ENCODE measurements at places on chromosomes 1 and 21.

DNA sequence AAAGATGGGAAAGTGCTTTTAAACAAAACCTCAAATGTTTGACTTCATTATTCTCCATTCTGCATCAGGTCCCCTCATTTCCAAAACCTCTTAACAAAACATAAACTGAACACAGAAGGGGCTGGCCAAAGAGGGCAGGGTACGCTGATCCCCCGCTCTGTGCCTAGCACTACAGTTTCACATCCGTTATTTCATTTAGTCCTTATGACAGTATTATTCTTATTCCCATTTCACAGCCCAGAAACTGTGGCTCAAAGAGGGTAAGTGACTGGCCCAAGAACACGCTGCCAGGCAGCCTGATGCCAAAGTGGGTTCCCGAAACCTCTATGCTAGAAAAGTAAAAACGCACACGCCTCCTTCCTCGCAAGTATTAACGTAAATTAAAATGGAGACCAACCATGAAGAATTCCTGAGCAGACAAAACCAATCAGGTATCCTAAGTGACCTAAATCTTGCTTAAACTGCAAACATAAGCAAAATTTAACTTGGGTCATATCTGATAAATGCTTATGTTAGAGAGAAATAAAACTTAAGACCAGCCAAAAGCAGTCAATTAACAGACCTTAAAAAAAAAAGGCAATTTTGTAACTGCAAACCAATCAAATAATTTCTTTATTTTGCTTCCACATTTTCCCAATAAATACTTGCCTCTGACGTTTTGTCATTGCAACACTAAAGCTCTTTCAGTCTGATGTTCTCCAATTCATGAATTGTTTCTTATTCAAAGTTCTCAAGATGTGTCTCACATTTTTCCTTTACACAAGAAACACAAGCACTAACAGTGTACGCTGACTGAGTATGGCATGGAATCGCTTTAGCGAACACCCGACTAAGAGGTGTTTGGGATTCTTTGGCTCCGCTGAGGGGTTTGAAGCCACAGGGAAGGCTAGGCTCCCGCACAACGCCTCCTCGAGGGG is 653 bp downstream of the CASP9 start:
- no peak for DNase-seq

- DNase-seq = no peak
Observed at GRCh38 chr1:64231654-64232053, 28.2 kb downstream of the UBE2U start.

GRCh38 chr1:201649761-201650622 is 111.1 kb downstream of the NAV1 start:
- DNase-seq = no peak

DNA sequence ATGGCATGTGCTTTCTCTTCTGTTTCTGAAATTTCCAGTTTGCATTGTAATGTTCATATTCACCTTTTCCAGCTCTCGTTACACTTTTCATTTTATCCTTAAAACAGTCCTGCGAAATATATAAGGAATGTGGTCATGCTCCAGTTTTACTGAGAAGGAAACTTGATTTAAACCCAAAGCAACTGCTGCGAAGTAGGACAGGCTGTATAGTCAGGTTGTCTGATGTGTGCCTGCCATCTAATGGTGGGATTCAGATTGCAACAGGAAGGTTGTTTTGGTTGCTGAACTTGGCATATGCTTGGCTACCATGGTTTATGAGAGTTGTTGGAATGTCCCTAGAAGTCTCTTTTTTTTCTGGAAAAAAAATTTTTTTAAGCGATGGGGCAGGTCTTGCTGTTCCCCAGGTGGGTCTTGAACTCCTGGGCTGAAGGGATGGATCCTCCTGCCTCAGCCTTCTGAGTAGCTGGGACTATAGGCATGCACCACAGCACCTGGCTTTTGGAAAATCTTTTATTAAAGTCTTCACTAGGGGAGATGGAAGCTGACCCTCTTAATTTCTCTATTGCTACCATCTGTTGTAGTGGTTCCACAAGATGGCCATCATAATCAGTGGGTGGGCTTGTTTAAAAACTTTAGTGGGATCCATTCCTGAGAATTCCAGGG is 86.9 kb downstream of the UCK2 start:
- DNase-seq = peak; percentile 15

DNA sequence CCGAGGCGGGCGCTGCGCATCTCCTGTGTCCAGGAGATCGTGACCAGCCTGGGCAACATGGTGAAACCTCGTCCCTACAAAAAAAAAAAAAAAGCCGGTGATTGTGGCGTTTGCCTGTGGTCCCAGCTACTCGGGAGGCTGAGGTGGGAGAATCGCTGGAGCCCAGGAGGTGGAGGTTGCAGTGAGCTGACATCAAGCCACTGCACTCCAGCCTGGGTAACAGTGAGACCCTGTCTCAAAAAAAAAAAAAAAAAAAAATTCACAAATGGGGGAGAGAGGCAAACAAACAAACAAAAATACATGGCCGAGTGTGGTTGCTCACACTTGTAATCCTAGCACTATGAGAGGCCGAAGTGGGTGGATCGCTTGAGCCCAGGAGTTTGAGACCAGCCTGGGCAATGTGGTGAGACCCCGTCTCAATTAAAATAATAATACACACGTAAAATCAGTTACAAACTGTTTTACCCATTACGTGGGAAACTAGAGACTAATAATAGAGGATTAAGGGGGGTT is 758 bp downstream of the TATDN3 start:
- no peak for DNase-seq

GRCh38 chr21:41630249-41630648 is 122.3 kb upstream of the TMPRSS2 start:
- DNase-seq = no peak

DNA sequence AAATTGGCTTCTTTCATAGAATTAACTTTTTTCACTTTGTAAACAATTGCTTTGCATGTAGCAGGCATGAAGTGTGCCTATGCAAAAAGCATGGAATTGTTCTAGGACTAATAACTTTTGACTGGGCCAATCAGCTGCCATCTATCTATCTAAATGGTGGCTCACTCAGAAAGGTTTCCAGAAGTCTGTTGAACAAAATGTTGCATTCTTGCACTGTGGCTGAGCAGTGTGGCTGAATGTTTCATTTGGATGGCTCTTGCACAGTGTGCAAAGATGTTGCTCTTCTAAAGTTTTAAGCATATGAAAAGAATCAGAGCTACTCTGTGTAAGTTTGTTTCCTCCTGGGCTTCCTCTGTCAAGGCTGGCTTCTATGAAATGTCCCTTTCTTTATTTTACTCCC is 213.5 kb downstream of the KCTD3 start:
- DNase-seq = no peak

DNA sequence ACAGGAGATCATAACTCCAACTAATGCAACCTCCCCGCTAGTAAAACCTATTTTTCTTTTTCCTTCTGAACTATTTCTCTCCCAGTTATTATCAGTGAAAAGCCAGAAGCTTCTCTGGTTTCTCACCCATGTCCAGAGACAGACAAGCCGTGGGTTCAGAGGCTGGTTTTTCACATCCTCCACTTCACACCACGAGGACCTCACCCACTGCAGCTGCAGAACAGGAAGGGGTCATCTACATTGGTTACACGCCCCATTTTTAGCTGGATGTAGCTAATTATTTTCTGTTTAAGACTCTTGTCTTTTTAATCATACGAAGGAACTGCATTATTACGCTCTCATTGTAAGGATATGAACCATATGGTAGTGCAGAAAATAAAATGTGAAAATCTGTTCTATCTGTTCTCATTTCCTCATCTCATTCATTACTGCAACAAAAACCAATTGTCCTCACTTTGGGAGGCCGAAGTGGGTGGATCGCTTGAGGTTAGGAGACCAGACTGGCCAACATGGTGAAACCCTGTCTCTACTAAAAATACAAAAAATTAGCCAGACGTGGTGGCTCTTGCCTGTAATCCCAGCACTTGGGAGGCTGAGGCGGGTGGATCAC is 39.1 kb upstream of the CLDN14 start:
- DNase-seq = no peak

DNA sequence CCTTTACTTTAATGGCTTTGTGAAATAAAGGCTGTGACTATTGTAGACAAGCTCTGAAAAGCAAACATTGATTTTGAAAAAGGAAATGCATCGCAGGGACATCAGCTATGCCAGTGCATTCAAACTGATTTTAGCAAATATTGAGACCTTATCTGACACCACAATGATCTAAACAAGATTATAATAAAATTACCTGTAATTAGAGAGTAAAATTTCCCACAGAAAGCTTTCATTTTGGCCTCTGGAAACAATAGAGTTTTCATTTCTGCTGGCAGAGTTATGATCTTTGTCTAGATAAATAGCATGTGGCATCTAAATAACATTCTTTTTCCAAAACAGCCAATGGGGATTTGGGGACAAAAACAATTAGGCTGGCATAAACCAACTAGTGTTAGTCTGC is 650.4 kb upstream of the PRMT6 start:
- no peak for DNase-seq

DNA sequence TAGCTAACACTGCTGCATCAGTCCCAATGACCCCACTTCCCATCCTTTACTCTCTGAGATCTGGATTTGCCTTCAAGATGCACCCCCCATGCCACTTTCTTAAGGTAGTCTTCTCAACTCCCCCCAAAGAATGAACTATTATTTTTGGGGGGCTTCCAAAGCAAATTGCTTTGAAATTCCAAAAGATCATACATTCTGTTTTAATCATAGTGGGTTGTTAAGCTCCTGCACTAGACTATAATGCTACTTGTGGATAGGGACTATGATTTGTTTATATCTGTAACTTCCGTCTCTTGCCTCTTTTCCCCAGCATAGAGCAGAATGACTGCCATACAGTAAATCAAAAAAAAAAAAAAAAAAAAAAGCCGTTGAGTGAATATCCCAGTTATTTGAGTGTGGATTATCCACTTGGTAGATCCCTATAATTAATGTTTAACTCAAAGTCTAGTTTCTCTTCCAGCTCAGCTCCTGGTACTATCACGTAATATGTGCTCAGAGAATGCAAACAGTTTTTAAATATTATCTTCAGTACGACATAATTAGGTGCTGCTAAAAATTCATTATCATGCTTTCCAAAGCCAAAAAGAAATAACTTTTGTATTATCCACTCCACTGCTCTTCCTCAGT is 26.9 kb downstream of the KIRREL1 start:
- DNase-seq = no peak

GRCh38 chr1:208852911-208853310 is 608.7 kb upstream of the PLXNA2 start:
- DNase-seq = no peak

DNA sequence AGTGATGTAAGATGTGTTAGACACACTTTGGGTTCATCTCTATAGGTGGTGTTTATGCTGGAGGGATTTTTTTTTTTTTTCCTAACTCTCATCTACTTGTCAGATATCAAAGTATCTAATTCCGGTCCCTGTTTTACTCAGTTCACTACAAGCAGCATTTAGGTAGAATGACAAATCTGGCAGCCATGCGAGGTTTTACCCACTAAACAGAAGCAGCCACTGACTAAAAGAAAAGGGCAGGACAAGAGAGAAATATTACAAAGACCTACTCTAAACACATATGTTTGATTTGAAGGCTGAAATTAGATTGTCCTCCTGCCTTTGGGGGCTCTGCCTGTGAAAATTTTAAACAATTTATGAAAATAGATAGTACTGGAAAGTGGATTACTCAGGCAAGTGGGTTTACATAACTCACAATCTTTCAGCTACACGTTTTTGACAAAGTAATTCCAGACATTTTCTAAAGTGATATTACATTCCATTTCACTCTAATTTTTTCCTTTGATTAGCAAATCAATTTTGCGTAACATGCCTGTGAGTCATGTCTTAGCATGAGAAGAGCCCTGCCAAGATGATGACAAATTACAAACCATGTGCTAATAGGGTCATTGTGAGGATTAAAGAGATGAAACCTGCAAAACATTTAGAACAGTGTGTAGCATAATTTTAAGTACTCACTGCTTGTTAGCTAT is 172.6 kb downstream of the PLA2G4A start:
- no peak for DNase-seq

Data from stimulated activated CD4-positive, alpha-beta T cell treated with anti-CD3 and anti-CD28 coated beads, TNF-alpha, amount 100 ng/mL, for 1 hour (primary cell).